ENCODE measurements at places on chromosomes 11 and 22.

DNA sequence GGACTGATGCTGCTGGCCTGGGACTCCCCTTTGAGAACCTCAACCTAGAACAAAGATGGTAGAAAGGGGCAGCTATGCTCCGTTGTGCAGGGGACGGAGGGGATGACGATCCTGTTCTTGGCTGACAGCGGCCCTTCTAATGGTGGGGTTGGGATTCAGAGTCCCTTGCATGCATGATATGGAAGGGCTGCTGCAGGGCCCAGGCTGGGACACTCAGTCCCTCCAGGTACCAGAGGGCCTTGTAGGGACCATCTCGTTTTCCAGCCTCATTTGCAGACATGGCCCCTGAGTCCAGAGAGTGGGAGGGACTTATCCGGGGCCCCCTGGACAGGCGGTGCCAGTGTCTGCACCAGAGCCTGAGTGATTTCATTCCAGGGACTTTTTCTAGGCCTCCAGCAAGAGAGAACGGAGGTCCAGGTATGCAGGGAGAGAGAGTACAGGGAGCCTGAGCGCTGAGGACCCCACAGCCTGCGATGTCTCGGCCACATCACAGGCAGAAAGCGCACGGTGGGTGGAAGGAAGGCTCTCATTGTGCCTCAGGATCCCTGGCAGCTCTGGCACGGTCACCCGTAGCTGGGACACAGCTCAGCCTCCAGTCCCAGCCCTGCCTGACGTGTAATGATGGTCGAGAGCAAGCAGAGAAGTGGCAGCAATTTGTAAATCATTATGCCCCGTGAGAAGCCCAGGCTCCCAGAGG, 860.8 kb downstream of the TBC1D22A start:
- DNase-seq, result no peak

- peak; percentile 47 for DNase-seq
These were observed 10.9 kb downstream of the INS start for GRCh38 chr11:2149864-2150847.

GRCh38 chr11:77187776-77188632, 60.0 kb downstream of the MYO7A start:
- peak; percentile 76 for DNase-seq

- DNase-seq, result peak; percentile 84
These were observed 8.1 kb downstream of the CCDC15 start for GRCh38 chr11:124961972-124962609.

DNA sequence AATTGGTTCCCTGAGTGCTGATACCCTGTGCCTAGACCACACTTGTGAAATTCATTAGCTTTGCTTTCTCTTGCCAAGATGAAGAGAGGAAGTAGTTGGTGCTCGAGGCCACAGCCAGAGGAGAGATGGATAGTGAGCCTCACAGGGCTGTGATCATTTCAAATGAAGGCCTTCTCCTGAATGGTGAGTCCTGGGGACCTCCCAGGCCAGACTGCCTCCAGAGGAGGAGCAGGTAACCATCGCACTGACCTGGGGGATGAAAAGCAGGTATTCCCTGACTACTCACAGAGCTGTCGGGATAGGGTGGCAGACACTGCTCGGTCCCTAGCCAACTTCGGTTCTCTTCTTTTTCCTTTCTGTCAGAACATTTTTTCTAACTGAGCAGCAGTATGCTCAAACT, 4.8 kb upstream of the FXYD6 start:
- no peak for DNase-seq

- no peak for DNase-seq
These were observed 64.3 kb downstream of the SMIM38 start for GRCh38 chr11:69219991-69220390.

Measured in fibroblast of mammary gland (primary cell).